Chondrocyte (in vitro differentiated cells): ENCODE measurements at places on chromosomes 3 and 15. TPM values are rescaled to one million over a fixed set of nuclear protein-coding genes. Genes with fewer than 3 reads are reported as not detected.

DNA sequence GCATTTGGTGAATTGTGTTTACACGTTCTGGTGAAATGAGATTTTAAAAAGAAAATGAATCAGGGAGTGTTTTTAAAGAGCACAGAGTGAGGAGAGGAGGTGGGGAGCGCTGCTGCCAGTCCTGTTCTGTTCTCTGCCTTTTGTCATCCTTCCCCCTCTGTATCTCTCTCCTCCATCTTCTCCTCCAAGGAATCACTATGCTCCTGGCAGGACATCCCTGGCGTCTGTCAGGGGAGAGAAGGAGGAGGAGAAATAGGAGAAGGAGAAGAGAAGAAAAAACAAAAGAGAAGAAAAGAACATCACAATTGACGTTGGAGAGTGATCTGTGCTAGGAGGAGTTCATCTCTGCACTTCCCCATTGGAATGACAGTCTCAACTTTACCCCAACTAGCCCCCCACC is 627.6 kb upstream of the TBL1XR1 start:
- no peaks in the 10 kb centered on the region for H3K36me3 ChIP-seq
- no peak overlapping the region for H3K4me3 ChIP-seq
- H3K27ac ChIP-seq: no peak overlapping the region
- peaks cover 60% of the 10 kb centered on the region for H3K4me1 ChIP-seq
- DNase-seq: no peak
- H3K27me3 ChIP-seq: no peaks in the 10 kb centered on the region

DNA sequence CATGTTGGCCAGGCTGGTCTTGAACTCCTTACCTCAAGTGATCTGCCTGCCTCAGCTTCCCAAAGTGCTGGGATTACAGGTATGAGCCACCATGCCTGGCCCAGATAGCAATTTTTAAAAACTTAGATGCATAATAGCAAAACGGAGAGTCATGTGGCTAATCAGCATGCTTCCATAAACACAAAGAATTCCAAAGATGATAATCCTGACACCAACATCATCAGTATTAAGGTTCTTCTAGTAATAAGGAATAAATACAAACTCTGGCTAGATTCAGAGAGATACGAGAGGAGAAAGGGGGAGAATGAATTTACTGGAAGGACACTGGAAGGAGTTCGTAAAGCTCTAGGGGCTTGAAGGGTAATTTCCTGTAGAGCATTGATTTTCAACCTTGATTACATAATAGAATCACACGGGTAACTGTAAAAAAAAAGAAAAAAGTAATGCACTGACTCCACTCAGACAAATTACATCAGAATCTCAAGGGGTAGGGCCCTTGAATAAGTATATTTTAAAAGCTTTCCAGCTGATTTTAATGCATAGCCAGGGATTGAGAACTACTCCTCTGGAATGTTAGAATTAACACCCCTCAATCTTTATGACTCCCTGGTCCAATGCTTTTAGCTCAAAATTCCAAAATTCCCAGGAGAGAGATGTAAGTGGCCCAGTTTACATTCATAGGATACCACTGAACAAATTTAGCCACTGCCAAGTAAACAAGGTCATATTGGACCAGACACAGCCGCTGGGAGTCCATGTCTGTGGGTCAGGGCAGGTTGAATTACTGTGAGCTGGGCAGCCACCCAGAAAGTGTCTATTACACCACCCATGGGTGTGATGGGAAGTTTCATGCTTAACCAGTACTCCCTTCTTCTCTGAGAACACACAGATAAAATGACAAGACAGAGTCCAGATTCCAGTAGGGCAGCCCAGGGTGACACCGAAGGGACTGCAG is 243.9 kb downstream of the TBL1XR1 start:
- no peak overlapping the region for H3K4me3 ChIP-seq
- H3K36me3 ChIP-seq: peaks cover 1% of the 10 kb centered on the region
- peak overlapping the region; percentile 84 for H3K27ac ChIP-seq
- no peaks in the 10 kb centered on the region for H3K27me3 ChIP-seq
- peaks cover 48% of the 10 kb centered on the region for H3K4me1 ChIP-seq

EPHB3 gene
- total RNA-seq: 7.2 to 11.6 TPM (median 7.5 TPM) in 3 replicates

APOD gene
- total RNA-seq: 2.1 to 26.1 TPM (median 2.9 TPM) in 3 replicates

DNA sequence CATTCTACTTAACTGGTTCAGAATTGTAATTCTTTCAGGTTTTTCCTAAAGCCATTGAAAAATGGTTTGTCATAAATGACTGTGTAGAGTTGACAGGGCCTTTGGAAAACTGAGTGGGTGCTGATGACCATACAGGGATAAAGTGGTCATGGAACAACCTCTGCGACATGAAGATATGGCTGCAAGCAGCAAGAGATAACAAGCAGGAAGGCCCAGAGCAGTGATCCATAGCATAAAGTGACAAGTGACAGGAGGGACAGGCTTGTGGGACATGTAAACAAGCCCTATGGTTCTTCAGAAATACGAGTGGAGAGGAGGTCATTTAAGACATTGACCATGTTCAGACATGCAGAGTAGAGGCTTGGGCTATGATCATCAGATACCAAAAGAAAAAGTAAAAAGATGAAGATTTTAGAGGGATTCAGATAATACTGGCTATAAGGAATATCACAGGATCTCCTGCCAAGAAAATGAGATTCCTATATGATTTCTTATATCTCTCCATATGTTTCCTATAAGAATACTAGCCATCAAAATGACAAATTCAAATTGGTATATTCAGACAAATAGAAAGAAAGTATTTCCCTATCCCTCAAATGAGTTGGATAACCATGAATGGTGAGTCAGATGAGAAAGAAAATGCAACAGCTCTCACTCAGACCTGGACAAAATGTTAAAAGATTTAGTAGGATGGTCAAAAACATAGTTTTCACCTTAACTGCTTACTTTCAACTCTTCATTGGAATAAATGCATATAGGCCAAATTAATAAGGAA is 827.6 kb upstream of the CFAP20DC start:
- H3K36me3 ChIP-seq: no peaks in the 10 kb centered on the region
- DNase-seq: no peak

GRCh38 chr15:72785432-72785831 is 1.9 kb upstream of the ADPGK start:
- no peak for DNase-seq
- H3K4me1 ChIP-seq: peaks cover 57% of the 10 kb centered on the region
- no peaks in the 10 kb centered on the region for H3K27me3 ChIP-seq
- peak overlapping the region; percentile 95 for H3K27ac ChIP-seq

WDR82 gene
- 73.0 to 74.9 TPM (median 74.7 TPM) in 3 replicates for total RNA-seq

DNA sequence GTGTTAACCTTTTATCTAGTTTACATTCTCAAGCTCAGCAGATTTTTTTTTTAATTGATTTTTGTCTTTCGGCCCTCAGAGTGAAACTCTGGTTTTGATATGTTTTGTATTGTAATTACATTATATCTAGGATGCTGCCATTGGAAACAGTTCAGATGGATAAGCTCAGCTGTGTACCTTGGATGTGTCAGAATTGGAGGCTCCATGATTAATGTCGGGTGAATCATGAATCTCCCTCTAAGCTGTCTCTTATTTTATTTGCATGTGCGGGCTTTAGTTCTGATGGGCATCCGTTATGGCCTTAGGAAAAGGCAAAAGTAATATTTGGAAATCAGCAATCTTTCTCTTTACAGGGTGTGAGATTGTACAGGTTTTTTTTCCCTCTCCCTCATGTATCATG is 4.2 kb downstream of the PTPRG start:
- H3K36me3 ChIP-seq: no peaks in the 10 kb centered on the region
- DNase-seq: no peak
- H3K4me1 ChIP-seq: peaks cover 38% of the 10 kb centered on the region
- no peak overlapping the region for H3K27ac ChIP-seq
- peak overlapping the region; percentile 17 for H3K4me3 ChIP-seq
- no peaks in the 10 kb centered on the region for H3K27me3 ChIP-seq

ZPLD1 gene
- not detected in 3 replicates for total RNA-seq

DNA sequence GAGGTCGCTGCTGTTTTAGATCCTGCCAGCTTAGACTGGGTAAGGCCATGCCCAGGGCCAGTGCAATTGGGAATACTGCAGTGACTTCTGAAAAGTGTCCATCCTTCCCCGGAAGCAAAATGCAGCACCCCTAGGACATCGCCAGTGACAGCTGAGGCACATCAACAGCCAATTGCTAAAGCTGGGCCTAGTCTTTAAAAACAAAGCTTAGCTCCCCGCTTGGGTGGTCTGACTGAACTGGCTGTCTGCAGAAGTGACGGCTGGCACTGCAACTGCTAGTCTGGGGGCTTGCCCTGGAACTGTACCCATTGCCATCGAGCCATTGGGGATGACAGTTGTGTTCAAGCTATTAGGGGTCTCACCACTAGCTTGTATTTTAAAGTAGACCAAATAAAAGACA is 4.3 kb downstream of the LYSMD4 start:
- peaks cover 5% of the 10 kb centered on the region for H3K36me3 ChIP-seq
- DNase-seq: no peak
- no peak overlapping the region for H3K4me3 ChIP-seq
- H3K27ac ChIP-seq: no peak overlapping the region
- H3K4me1 ChIP-seq: peaks cover 31% of the 10 kb centered on the region

SMCO1 gene
- total RNA-seq: not detected in 3 replicates

BNC1 gene
- total RNA-seq: 1.7 to 2.8 TPM (median 2.3 TPM) in 3 replicates
